ENCODE measurements at places on chromosomes 6 and 20.

GRCh38 chr6:125257351-125257750, 44.4 kb downstream of the HDDC2 start:
- DNase-seq: no peak

DNA sequence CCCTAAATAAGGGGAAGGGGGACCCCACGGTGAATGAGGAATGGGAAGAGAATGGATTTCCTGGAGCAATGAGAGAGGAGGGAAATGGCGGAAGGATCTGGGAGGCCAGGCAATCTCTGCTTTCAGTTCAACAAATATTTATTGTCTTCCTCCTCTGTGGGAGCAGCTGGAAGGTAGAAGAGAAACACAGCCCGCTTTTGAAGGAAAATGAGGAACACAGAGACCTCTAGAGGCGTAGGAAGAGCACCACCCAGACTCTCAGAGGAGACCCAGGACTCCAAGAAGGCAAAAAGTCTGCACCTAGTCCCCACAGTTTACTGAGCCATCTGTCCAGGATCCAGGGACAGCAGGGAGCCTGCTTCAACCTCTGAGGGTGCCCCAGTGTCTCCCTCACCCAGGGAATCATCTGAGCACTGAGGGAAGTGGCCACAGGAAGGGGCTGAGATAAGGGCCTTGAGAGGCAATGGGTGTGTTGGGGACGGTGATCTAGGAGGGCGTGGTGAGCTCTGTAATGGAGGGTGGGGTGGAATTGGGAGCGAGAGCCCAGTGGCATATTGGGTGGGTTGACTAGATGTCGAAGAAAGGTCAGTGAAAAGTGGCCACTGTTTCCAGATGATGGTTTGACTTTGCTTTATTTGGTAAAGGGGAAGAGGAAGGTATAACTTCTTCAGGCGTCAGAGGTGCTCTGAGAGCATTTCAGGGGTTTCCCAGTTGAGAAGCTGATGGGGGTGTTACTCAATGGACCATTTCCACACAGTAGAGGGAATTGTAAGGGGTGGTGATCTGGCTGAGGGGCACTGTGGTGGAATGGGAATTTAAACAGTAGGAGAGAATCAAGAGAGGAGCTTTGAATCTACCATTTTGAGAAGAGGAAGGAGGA, 610 bp downstream of the PSORS1C1 start:
- DNase-seq: no peak

GRCh38 chr6:89360415-89360999, 8.0 kb upstream of the UBE2J1 start:
- no peak for DNase-seq

- no peak for DNase-seq
Observed at GRCh38 chr20:32945710-32946221, 58.5 kb downstream of the SUN5 start.

DNA sequence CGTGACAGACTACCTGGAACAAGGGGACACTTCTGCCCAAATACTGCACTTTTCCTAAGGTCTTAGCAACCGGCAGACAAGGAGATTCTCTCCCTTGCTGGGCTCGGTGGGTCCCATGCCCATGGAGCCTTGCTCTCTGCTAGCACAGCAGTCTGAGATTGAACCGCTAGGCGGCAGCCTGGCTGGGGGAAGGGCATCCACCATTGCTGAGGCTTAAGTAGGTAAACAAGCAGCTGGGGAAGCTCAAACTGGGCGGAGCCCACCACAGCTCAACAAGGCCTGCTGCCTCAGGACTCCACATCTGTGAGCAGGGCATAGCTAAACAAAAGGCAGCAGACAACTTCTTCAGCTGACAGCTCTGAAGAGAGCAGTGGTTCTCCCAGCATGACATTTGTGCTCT, 87.8 kb upstream of the ASCC3 start:
- no peak for DNase-seq

All from NCI-H1105 treated with DMSO at 0.1 percent for 48 hours (cell line).